Gastroesophageal sphincter (tissue), 4 donors: ENCODE measurements at places on chromosomes 3 and 15. TPM values are rescaled to one million over a fixed set of nuclear protein-coding genes. Genes with fewer than 3 reads are reported as not detected.
A peak's percentile ranks its signal among the peaks of the same experiment; 100 is the strongest.

DNA sequence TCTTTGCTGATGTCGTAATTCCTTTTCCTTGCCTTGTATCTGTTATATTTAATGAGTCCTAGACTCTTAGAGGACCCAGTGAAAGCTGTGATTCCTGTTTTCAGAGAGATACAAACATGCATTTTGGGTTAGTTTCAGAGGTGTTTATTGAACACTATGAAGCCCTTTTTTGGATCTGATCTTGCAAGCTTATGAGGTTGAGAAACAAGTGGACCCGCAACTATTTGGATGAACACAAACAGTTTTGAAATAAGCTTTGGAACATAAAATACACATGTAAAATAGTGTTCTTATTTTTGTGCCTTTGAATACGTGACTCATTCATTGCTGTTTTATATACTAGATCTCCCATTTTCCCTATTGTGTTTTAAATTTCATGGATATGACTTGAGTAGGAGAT is 33.5 kb downstream of the SNRK start:
- ATAC-seq, result no peak

The LRRC2 gene
- not detected for total RNA-seq

- ATAC-seq, result no peak
These were observed 173.2 kb downstream of the TLE3 start for GRCh38 chr15:69924531-69924930.

DNA sequence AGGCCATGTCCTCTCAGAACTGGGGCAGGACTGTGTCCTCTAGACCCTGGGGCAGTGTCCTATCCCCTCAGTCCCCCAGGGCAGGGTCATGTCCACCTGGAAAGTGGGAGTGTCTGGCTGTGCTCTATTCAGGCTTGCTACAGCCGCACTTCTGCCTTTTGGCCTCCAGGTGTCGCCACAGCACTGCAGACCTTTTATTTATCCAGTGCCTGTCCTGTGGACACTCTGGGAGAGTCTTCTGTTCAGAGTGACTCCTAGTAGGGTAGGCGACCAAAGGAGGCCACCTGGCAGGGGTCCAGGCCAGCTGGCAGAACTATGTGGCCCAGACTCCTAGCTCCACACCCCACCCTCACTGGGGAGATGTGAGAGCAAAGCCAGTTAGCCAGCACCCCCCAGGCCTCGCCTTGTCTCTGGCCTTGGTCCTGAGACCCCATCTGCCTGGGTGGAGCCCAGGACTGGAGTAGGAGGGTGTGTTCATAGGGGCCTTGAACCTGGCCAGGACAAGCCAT is 3.9 kb downstream of the TMIE start:
- ATAC-seq, result peak; percentile 74

GRCh38 chr3:127476936-127477335 is 113.6 kb downstream of the TPRA1 start:
- no peak for ATAC-seq

The TMED3 gene
- total RNA-seq, result 26.7 TPM

The HRG gene
- not detected for total RNA-seq

DNA sequence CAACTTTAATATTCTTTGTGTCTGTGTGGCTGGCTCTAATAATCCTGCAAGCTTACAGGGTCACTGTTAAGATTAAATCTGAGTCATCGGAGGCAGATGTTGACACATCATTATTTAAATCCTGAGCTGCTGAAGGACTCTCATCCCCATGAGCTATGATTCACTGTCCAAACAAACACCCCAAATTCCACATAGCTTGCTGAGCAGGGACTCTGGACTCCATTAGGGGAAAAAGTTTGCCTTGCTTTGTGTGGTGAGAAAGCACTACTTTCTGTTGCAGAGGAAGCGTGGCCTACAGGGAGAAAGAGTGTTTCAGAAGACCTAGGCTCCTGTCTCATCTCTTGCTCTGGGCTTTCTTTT is 213.7 kb downstream of the PDCD6IP start:
- no peak for ATAC-seq

The LCTL gene
- total RNA-seq, result not detected

DNA sequence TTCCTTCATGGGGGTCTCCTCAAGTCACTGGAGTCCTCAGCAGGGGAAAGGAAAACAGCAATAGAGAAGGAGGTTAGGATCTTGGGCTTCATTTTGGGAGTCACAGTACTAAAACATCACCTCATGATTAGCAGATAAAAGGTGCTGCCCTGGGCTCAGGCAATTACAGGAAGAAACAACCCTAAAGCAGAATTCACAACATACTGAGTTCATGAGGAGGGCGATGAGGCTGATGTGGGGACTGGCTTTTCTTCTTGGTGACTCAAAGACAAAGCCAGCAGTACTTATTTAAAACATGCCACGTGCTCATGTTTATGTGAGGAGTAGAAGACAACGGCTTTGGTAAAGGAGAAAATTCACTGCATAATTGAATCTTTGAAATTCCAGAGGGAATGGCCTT is 822.3 kb upstream of the CFAP20DC start:
- no peak for ATAC-seq

DNA sequence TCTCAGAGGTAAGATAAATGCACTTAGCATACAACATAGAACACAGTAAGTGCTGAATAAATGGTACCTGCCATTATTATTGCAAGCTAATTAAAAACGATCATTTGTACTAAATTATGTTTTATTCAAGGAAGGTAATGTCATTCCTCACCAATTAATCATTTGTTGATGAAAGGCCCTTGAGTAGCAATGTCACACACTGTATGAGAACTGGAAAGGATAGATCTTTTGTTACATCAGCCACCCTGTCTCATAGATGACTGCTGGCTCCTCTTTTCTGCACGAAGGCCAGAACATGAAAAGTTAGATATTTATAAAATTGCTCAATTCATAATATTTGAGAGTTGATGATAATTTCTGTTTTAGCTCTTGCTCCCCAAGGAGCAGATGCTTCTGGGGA is 415.4 kb downstream of the RBMS3 start:
- peak; percentile 64 for ATAC-seq

DNA sequence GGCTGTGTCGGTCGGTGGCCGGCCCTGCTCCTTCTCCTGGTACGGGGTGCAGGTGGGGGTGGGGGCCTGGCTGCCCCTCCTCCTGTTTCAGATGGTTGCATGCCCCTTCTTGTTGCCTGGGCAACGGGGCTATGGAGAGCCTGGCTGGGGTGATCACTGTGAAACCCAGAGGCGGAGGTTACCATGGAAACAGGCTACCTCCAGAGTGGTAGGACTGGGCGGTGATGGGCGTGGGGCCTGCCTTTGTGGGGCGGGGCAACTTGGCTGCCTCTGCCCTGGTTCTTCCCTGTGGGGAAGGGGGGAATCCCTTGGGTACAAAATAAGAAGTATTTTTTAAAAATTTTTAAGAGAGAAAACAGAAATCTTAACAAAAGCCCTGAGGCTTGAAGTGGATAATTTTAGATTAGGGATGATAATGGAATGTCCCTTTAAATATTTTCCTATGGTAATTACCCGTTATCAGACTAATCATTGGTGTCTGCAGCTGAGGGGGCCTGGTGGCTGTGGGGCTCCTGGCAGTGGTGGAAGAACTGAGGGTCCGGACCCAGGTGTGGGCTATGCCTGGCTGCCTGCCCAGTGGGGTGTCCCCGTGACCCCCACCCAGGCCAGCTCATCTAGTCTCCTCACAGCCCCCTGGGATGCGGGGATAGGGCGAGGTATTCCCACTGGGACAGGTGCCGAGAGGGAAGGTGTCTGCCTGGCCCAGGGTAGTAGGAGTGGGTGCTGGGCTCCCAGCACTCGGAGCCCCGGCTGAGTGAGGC is 32.5 kb downstream of the PLXNA1 start:
- no peak for ATAC-seq

DNA sequence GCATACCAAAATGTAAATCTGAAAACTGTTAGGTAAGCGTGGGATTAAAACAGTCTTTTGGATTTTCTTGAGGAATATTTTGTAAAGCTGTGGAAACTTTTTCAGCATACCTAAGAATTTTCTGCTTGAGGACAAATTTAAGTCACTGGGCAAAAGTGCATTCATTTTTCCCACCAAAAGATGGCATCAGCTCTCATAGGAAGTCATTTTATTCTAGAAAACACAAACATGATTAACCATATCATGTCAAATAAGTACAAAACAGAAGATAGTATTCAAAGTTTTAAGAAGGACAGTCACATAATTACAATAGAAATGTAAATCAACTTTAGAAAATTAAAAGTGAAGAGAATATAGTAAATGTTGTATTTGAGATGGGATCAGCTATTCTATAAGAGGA is 63.5 kb downstream of the SLC49A4 start:
- no peak for ATAC-seq

The HCLS1 gene
- total RNA-seq, result 30.6 TPM

The PIGBOS1 gene
- 6.7 TPM for total RNA-seq

GRCh38 chr3:189624130-189624529 is 7.1 kb upstream of the TP63 start:
- no peak for ATAC-seq

DNA sequence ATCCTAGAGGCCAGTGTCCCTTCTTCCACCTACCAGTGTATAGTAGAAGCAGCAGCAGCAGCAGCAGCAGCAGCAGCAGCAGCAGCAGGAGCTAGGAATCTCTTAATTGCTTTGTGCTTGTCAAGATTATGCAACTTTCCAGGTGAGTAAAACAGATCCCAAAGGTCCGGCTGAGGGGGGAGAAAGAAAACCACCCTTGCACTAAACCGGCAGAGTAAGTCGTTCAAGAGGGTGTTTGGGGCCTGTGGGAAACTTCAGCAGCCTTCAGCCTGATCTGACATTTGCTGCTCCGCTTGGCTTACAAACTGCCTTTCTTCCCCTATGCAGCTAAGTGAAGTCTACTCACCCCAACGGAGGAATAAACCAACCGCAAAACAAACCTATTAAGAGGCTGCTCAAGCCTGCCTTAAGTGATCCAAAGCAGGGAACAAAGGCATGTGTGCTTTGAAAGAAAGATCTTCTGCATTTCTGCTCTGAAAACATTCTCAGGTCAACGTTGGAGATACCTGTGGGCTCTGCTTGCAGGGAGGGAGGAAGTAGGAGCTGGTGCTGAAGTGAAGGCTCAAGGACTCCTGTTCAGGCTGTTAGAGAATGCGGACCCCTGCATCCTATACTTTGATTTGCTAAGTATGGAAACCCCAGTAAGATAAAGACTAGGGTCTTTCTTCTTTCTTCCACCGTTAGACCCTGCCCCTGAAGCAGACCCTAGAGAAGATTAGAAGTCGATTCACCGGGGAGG is 35.7 kb upstream of the DLG1 start:
- ATAC-seq, result no peak

DNA sequence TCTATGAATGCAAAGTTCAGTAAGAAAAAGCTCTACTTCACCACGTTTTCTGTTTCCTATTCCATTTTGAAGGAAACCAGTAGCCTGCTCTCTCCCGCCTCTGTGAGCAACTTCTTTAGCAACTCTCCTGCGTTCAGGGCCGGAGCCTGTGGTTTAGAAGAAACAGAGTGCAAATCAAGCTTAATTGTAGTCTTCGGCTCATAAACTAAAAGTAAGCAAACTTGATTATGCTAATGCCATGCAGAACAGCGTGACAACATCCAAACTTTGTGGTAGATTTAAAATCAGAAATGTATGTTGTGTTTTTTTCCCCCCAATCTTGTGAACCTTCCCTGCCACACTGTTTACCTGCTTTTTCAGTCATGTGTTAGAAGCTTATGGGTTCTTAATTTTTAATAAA is 87.4 kb downstream of the SEMA6D start:
- no peak for ATAC-seq

DNA sequence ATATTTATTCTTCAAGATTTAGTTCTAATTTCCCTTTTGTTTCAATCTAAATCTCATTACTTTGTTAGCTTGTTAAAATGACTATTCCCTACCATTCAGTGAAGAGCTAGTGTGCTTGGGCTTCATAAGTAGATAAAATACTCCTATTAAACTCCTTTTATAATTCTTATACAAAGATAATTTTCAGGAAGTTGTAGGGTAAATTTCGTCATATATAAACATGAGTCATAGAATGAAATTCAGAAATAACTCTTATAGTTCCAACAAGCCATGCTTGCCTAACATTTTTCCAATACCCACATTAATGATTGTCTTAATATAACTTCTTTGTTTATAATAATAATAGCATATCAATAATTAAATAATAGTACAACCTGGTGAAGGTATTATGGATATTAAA is 407.3 kb downstream of the NAALADL2 start:
- ATAC-seq, result no peak

The RLBP1 gene
- not detected for total RNA-seq

- ATAC-seq, result peak; percentile 96
These were observed at the start of gene SLTM for GRCh38 chr15:58933281-58934113. TSS of gene SLTM (minus strand) at chr15:58933679. CDS start at chr15:58933565, 114 bp downstream.

- no peak for ATAC-seq
These were observed 91.0 kb downstream of the FOXP1 start for GRCh38 chr3:71492566-71492965.

- ATAC-seq, result no peak
These were observed 102.4 kb downstream of the MYLK start for GRCh38 chr3:123781571-123782275.

DNA sequence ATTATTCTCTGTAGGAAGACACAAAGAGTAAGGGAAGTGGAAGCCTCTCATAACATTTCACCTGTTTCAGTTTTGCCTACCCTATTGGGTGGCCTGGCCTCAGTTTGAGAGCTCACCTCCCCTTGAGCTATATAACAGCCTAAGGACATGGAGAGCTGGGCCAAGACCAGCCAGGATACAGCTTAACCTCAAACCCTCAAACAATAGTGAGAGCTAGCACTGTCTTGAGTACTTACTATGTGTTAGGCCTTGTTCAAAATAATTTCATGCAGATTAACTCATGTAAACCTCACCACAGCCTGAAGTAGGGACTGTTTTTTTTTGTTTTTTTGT is 15.0 kb upstream of the TBL1XR1 start:
- no peak for ATAC-seq

- ATAC-seq, result no peak
These were observed 3.6 kb downstream of the WHAMM start for GRCh38 chr15:82812994-82813393.

GRCh38 chr3:52845157-52845556 is 10.3 kb upstream of the MUSTN1 start:
- peak; percentile 75 for ATAC-seq

- no peak for ATAC-seq
These were observed 29.4 kb downstream of the ABTB1 start for GRCh38 chr3:127702151-127702578.

The FRMD5 gene
- total RNA-seq, result 1.1 TPM

GRCh38 chr3:129867506-129868124 is 25.9 kb downstream of the TMCC1 start:
- no peak for ATAC-seq

The SLC22A13 gene
- total RNA-seq, result 0.85 TPM

DNA sequence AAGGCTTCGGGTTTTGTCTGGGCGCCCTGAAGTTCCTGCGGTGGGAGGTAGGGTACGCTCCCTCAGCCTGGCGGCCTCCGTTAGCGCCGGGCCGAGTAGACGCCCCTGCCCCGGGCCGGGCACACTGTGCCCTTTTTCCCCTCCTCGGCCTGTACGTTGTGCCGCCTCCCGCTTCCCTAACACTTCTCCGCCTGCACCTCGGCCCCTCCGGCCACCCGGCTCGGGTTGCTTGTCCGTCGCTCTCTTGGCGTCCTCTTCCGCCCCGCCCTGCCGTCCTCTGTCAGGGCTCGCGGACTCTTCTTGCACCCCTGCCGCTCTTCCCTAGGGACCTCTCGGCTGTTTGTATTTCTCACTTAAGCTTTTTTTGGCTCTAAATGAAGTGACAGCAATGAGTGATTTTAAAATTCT is 384 bp downstream of the KNL1 start:
- ATAC-seq, result peak; percentile 9
